T47D (cell line): ENCODE measurements at places on chromosomes 7 and 10.

DNA sequence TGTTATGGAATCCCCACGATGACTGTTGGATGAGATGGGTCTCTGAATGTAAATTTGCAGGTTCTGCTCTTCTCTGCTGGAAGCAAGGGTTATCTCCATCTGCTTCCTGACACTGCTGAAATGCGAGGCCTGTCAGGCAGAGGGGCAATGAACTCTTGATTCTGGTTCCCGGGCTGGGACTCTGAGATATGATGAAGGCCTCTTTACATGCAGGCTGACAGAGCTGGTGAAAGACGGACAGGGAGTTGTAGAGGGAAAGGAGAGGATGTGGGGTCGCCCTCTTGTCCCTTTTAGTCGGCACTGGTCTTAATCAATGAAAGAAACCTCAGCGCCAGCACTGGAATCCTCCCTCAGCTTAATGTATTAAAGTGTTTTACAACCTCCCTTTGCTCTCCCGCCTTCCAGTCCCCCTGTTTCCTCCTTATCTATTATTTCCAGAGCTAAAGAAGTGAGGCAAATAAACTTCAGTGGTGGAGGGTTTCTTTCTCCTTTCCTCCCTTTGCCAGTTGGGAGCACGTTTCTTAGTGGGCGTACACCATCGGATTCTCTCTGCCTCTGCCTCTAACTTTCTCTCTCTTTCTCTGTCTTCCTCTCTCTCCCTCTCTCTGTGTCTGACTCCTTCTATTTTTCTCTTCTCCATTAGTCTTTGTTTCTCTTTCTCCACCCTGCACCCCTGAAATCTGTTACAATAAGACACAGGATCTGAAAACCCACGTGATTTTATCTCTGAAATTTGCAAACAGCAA, 145.6 kb downstream of the BAMBI start:
- no peak for DNase-seq

DNA sequence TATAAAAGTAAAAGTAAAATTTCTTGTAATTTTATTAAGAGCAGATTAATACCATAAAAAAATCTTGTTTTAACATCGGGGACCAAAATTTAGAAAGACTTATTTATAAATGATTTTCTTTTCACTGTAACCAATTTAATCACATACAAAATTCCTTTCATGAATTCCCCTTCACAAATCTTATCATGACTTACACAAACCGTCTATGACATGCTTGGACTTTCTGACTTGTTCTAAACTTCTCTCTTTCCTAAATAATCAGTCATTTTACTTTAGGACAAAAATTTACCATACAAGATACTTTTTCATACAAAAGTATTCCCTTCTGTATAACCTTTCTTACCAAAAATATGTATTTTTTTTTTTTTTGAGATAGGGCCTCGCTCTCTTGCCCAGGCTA, 9.3 kb downstream of the CROT start:
- DNase-seq = peak; percentile 57

DNA sequence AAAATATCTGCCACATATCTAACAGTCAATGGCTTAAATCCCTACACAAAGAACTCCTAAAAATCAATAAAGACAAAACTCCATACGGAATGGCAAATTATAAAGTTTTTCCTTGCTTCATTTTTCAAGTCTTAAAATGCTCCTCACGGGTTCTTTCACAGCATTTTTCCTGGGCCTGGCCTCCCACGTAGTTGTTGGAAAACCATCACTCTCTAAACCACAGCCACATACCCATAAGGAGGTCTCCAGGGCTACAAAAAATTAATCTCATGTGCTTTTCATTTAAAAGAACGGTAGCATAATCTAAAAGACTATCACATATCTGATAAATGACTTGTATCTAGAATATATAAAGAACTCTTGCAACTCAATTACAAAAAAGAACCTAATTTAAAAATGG, 2.9 kb downstream of the COA1 start:
- DNase-seq = no peak

GRCh38 chr10:65907199-65907712, 1018.6 kb upstream of the LRRTM3 start:
- DNase-seq = no peak

DNA sequence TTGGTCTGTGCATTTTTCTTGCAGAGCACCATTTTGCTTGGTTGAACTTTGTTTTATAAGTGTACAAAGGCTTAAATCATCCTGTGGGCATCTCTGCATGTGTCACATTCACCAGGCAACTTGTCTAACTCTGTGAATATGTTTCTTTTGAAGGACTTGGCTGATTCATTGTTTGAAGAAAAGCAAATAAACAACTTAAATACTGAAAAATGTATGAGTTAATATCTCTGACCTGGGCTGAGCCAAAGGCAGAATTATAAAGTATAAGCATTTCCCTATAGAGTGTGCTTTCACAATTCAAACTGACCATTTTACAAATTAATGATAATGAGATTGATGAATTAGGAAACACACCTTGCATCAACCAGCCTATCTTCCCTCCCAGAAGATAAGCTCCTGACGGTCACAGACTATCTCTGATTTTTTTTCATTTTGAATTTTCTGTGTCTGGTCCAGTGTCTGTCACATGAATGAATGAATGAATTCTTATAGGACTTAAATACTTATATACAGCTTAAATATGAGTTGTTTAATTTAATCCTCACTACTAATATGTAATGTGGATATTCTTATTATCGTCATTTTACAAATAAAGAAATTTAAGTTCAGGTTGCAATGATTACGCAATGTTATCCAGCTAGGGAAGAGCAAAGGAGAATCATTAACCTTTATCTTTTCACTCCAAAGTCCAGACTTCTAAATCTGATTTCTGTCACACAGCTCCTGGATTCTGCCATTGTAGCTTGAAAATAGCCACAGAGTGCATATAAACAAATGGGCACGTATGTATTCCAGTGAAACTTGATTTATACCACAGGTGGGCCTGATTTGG, 182.0 kb upstream of the PHYHIPL start:
- DNase-seq = no peak

DNA sequence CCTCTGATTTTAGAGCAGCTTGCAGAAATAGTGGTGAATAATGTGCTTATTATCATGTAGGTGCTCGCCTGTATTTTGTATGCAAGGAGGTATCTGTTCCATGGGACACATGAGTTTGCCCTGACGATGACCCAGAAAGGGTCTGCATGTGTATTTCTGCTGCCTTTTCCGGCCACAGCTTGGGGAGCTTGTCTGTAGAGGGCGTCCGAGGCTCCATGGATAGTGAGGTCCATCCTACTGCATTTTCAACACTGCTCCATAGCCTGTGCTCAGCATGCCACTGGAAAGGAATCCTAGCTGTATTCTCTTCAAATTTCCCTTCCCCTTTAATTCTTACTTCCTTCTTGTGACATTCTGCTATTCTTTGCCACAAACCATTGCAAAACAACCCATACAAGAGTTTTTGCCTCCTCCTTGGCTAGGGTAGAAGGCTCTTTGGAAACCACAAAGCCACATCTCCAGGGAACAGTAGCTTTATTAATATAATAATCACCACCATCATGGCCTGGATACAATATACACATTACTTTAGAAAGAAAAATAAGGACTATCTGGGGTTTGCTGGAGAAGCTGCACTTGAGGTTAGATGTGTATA, 127.7 kb downstream of the DYNC1I1 start:
- no peak for DNase-seq

DNA sequence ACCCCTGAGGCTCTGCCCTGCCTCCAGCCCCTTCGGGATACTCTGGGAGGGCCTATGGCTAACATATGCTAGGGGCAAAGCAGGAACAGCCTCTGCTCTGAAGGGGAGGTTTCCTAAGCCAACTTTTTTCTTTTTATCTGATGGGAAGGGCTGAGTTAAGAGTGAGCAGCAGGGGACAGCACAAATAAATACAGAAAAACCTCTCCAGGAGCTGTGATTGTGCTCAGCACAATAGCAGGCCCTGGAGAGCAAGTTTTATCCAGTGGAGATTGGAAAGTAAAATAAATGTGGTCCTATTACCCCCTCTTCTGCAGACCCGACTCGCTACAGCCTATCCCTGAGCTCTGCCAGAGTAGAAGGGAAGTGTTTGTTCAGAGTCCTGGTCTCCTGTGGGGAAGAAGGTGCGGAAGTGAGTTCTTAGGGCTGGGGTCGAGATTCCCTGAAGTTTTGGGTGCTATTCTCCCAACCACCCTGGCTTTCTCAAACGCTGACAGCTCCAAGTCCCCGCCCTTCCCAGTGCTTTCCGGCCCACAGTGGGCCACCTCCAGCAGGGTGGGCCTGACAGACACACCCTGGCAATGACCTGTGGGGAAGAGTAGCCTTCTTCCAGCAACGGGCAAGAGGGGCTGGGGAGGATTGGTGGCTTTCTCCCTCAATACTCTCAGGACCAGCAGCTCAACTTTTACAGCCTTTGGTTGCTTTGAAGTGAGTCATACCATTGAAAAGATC, 23.0 kb upstream of the AFAP1L2 start:
- DNase-seq = no peak

GRCh38 chr10:114402871-114403540, 1.3 kb downstream of the AFAP1L2 start:
- DNase-seq = no peak

DNA sequence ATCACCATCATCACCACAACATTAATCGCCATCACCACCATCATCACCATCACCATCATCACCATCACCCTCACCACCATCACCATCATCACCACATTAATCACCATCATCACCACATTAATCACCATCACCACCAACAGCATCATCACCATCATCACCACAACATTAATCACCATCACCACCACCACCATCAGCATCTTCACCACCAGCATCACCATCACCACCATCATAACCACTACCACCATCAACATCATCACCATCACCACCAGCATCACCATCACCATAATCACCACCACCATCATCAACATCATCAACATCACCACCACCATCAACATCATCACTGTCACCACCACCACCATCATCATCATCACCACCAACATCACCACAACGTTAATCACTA, 124.6 kb downstream of the WDFY4 start:
- no peak for DNase-seq

DNA sequence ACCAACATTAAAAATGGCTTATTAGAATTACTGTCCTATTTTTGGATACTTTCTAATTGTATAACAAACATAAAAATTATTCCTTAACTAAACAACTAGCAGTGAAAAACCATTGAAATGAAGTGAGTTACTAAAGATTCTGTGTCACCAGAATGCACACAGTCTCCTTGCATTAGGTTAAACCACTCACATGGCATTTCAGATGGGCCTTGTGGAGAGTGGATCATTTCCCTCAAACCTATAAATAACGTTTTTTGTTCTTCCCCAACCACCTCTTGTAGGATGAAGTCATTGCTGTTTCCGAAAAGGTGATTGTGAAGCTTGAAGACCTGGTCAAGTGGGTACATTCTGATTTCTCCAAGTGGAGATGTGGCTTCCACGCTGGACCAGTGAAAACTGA, 38.4 kb downstream of the ARID5B start:
- DNase-seq = no peak

GRCh38 chr7:19871102-19871501, 97.7 kb upstream of the TMEM196 start:
- DNase-seq = no peak

- DNase-seq = no peak
Measured at GRCh38 chr7:50791938-50792341, 9.2 kb upstream of the GRB10 start.

DNA sequence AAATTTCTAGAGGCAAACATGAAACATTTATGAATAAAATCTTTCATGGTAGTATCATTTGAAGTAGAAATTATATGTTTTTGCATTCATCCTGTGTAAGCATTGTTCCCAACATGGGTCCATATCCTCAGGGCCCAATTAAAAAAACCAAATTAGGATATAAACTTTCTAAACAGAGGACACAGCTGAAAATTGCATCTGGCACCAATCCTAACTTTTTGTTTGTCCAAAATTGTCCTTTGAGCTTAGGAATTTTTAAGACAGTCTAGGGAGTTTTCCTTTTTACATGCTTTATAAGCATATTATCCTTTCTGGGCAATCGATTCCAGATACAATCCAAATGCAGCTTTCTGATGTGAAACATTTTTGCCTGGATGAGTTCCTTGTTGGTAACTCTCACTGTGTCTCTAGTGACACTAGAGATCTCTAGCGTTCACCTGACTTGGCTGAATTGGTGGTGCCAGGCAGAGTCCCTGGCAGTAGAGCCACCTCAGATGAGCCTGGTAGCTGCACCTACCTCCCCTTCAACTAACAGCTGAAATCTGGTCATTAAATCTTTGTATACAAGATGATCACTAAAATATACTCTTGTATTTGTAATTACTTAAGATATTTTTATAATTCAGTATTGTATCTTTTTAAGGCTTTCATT, 137.6 kb upstream of the SAMD8 start:
- DNase-seq = no peak

- DNase-seq = no peak
Measured at GRCh38 chr7:75946207-75946855, 31.4 kb downstream of the POR start.

DNA sequence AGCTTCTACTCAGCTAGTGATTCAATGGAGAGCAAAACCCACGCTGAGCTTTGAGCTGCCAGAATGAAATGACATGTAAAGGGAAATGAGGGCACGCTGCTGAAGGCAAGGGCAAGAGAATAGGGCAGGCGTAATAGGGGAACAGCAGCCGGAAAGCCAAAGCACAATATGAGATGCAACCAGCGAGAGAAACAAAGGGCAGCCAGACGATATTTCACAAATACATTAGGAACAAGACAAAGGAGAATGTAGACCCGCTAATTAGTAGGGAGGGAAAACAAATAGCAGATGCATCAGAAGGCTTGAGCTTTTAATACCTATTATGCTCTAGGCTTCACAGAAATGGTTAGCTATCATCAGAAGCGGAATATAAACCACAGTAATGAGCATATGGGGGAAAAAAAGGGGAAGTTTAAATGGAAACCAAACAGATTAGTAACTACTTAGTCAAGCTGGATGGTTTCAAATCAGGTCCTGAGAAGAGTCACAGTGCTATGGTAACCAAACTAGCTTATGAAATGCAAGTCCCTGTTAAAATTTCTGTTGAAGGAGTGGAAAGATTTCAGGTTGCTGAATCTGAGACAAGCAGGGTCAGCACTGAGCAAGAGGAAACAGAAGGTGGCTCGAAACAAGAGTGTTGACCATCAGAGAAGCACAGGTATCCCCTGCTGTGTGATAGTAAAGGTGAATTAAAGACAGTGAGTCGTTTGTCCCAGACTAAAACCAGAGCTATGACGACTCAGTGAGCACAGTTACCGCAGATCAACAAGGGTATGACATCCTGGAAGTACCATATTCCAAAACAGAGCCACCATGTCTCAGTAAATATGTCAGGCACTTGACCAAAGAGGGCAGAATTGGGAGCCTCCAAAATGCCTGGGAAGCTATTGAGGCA, 496.9 kb upstream of the CELF2 start:
- DNase-seq = no peak
